Stimulated activated CD8-positive, alpha-beta memory T cell treated with anti-CD3 and anti-CD28 coated beads, Interleukin-2, amount 100 ng/mL, for 1 hour (primary cell): ENCODE measurements at places on chromosomes 6 and 20.

GRCh38 chr6:167796192-167796981 is 30.3 kb upstream of the AFDN start:
- DNase-seq: no peak

DNA sequence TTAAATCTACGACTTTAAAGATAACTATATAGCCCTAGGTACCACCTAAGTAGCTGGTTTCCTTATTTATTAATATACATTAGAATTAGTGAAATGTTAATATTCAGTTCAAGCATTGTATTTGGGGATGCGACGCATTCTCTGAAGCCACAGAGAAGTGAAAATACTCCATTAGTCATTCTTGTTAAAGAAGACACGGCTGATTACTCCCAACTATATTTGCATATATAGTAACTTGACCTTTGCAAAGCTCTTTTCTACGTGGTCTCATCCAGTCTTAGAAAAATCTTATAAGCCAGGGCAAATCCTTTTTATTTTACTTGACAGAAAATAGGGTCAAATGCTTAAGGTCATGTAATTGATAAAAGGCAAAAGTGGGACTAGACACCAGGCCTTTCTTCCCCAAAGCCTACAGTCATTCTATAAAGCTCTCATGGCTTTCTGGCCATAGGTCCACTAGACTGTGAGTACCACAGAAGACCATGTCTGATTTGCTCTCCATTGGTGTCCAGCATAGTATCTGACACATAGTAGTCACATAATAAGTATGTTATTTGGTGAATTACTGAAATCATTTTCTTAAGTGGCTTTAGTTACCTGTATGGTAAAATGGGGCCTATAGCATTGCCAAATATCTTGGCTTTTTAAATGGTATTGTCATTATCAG is 11.3 kb downstream of the ZHX3 start:
- DNase-seq: no peak

- DNase-seq: no peak
These were observed 18.8 kb upstream of the FRMD1 start for GRCh38 chr6:168097621-168098430.

GRCh38 chr6:105646391-105646867 is 243.5 kb upstream of the PREP start:
- no peak for DNase-seq

DNA sequence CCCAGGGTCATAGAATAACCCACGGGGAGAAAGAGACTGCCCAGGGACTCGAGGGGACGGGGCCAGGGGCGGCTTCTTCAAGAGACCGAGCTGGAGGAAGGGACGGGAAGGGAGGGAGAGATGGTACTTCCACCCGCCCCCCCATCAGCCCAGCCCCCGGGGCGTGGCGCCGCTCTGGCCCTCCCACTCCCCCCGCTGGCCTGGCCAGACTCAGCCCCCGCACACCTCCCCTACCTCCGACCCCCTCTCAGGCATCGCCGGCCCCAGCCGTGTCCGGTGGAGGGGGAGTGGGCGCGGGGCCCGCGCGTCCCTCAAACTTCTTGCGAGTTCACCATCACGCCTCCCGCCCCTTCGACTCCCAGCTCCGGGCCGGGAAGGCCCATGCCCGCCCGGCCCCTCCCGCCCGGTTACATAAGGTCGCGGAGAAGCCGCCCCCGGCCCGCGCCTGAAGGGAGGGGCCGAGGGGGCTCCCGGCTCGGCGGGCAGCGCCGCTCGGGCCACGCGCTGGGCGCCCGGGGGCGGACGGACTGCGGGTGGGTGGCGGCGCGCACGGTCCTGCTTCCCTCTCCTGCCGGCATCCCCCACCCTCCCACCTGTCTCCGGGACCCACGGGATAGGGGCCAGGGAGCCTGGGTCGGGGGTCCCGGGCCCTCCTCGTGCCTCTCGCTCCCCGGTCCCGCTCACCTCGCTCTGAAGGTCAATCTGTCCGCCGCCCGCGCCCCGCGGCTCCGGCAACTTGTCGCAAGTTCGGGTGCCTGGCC is 562 bp downstream of the TFEB start:
- DNase-seq: peak; percentile 56

GRCh38 chr6:109687271-109687761 is 3.7 kb downstream of the AK9 start:
- no peak for DNase-seq

DNA sequence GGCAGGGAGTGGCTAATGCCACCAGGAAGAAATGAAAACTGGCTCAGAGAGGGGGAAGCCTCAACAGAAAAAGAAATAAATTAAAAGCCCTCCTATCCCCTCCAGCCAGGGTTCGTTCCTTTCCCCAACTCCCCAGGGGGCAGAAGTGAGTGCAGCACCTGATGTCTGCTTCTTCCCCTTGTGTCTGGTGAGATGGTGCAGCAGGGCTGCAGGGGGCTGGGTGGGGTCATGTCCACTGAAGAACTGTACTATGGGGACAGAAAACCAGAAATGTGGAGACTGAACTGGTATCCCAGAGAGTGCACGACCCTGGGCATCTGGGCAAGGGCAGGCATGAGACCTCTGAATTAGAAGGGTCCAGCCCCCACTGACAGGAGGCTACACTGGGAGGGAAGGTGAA is 4.0 kb downstream of the EGFL8 start:
- DNase-seq: no peak
